ENCODE measurements at places on chromosomes 2 and 18. TPM values are rescaled to one million over a fixed set of nuclear protein-coding genes. Genes with fewer than 3 reads are reported as not detected.

- H3K36me3 ChIP-seq: no peaks in the 10 kb centered on the region
- H3K27ac ChIP-seq: no peak overlapping the region
- no peaks in the 10 kb centered on the region for H3K4me1 ChIP-seq
- H3K27me3 ChIP-seq: peaks cover 5% of the 10 kb centered on the region
- no peak overlapping the region for H3K4me3 ChIP-seq
- DNase-seq: no peak
Observed at GRCh38 chr2:235051436-235052260, 99.8 kb downstream of the SH3BP4 start.

DNA sequence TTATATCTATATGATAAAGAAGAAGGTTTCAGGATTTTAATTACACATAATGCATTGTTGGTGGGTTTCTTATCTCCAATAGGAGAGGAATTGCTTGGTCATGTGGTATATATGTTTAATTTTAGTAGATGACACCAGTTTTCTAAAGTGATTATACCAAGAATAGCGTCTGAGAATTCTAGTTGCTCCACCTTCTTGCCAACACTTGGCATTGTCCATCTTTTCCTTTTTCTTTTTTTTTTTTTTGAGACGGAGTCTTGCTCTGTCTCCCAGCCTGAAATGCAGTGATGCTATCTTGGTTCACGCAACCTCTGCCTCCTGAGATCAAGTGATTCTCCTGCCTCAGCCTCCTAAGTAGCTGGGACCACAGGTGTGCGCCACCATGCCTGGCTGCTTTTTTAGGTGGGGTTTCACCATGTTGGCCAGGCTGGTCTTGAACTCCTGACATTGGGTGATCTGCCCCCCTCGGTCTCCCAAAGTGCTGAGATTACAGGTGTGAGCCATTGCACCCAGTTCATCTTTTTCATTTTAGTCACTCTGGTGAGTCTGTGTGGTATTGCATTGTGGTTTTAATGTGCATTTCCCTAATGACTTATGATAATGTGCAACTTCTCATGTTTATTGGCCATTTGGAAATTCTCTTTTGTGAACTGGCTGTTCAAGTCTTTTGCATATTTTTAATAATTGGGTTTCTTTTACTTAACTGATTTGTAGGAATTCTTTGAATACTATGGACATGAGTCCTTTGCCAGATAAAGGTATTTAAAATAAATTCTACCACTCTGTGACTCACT, 37.3 kb upstream of the ZNF512 start:
- no peak overlapping the region for H3K4me3 ChIP-seq
- no peak for DNase-seq
- H3K4me1 ChIP-seq: no peaks in the 10 kb centered on the region
- H3K36me3 ChIP-seq: no peaks in the 10 kb centered on the region

Gene COPS9
- 115 TPM for total RNA-seq

GRCh38 chr18:53553030-53553429, 671.4 kb downstream of the MBD2 start:
- H3K4me3 ChIP-seq: no peak overlapping the region
- DNase-seq: no peak
- no peak overlapping the region for H3K27ac ChIP-seq

Gene SGPP2
- 0.55 TPM for total RNA-seq
